ENCODE measurements at places on chromosomes 13 and 19.

- no peak for DNase-seq
Observed at GRCh38 chr13:104798486-104798885, 1732.3 kb upstream of the SLC10A2 start.

DNA sequence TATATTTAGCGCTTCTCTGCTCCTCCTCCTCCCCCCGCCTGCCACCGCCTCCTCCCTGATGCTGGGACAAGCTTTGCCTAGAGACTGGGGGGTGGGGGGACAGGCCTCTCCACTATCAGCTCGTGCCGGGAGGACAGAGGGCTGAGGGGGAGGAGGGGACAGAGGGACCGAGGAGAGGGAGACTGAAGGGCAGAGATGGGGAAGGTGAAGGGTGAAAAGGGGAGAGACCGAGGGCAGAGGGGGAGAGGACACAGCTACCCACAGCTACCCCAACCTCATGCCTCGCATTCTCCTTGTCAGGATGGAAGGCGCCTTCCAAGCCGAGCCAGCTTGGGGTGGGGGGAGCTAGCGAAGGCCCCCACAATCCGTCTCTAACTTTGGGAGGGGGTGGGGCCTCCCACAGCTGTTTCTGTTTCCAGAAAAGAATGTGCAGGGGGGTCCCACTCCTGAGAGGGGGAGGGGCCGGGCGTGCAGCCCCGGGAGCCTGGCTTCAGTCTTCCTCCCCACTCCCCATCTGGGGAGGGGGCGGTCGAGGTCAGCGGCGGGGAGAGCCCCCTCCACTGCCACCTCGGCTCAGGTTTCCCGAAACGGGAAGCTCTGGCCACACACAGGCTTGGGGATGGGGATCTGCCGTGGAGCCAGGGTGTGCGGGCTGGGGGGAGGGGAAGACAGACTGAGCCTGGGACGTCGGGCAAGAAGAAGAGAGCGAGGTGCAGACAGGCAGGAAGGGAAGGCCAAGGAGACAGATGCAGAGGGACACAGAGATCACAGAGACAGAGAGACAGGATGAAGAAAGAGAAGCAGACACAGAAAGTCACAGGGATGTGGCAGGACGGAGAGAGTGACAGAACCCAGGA lies 1.6 kb downstream of the DACT3 start:
- DNase-seq: peak; percentile 85

DNA sequence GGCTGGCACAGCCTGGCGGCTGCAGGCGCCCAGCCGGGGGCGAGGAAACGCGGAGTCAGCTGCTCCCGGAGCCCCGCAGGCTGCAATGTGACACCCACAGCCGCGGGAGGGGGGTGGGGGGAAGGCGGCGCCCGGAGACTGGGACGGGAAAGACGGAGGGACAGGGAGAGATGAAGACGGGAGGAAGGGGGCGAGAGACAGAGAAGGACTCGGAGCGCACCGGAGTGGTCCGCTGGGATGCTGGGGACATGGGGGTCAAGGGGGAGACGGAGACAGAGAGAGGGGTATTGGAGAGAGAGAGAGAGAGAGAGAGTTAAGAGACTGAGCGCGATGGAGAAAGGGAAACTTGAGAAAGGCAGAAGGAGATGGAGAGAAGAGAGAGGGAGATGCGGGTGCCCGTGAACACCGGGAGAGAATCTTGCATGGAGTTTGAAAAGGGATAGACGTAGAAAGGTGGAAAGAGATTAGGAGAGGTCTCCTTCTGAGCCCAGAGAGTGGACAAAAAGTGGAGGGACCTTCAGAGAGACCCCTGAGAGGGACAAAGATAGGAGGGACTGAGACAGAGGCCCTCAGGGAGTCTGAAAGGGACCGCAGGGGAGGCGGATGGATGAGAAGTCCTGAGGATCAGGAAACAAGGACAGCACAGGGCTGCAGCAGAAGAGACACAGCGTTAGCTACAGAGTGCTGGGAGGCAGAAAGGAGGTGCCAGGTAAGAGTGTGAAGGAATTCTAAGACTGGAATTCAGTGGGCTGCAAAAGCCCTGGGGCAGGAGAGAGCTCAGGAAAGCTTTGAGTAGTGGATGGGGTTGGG lies 1.0 kb downstream of the SCN1B start:
- DNase-seq: peak; percentile 64

GRCh38 chr19:29845574-29846176 lies 33.9 kb downstream of the CCNE1 start:
- peak; percentile 31 for DNase-seq

DNA sequence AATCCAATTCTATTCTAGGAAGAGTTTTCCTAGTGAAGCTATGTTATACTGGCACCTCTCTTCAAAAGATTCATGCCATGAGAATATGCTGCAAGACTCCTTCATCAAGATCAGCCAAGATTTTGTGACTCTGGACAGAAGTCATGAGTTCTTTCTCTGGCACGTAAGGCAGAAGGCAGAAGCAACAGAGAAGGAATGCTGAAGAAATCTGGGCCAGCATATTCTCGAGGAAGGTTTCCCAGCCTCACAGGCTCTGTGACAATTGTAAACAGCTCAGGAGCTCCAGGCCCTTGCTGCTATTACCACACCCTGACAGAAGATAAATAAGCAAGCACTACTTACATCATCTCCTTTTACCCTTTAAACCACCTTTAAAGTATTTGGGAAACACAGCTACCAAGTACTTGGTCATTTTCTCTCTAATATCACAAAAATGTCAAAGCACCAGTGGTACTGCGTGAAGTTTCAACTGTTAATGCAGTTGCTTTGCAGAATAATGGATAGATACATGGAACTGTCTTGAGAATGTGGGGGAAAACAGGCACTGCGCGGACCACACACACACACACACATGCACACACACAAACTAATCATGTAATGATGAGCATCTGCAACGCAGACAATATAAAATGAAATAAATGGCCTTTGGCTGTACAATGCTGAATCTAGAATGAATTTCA lies 55.4 kb downstream of the INTS6 start:
- DNase-seq: no peak

DNA sequence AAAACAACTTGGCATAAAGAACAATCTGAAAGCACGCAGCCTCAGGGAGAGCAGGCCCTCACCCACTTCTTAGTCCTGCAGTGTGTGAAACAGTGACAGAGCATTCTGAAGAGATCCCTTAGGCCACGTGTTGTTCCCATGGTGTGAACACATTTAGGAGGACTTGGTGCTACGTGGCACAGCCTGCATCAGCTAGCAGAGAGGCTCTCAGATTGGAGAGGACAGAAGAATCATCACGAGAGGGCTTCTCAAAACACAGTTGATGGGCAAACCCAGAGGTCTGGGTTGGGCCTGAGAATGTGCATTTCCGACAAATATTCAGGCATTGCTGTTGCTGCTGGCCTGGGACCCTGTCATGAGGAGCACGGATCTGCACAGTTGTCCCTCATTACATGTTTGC lies 26.1 kb upstream of the TFDP1 start:
- DNase-seq: no peak

GRCh38 chr13:50236898-50237318 lies 221.7 kb downstream of the KCNRG start:
- DNase-seq: no peak

DNA sequence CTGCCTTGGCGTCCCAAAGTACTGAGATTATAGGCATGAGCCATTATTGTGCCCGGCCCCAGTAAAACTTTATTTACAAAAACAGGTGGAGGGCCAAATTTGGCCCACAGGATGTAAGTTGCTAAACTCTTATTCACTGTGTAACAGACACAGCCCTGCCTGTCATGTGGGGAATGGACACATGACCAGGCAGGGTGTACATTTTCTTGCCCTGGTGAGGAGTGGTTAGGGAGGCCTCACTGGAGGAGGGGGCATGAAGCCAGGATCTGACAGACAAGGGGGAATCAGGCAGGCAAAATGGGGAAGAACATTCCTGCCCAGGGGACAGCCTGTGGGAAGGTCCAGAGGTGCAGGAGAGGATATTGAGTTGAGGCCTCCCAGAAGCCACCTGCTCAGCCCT lies 7.4 kb upstream of the PGLS start:
- no peak for DNase-seq

GRCh38 chr13:21310220-21310619 lies 133.8 kb downstream of the MRPL57 start:
- no peak for DNase-seq

GRCh38 chr13:34857558-34858325 lies 84.3 kb upstream of the NBEA start:
- DNase-seq: no peak

GRCh38 chr19:18321734-18322102 lies 1.2 kb downstream of the LSM4 start:
- DNase-seq: no peak

Data from kidney (tissue), 22 donors.